ENCODE measurements at places on chromosomes 16 and 17.

- DNase-seq, result no peak
Observed at GRCh38 chr16:1534021-1535020, 855 bp downstream of the TMEM204 start.

GRCh38 chr17:58504826-58505351, 9.5 kb downstream of the MTMR4 start:
- DNase-seq, result no peak

DNA sequence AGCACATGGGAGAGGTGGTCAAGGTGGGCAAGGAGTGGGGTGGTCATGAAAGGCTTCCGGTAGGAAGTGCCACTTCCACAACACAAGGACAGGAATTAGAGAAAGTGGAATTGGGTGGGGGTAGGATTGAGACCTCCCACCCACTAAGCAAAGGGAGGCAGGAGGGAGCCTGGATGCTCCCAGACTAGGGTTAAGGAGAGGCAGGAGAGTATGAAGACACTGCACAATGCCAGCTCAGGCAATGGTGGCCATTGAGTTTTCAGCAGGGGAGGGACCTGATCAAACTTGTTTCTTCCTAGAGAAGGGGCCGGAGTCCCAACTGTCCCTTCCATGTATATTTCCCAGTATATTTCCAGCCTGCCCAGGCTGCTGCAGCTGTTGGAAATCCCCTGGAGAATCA, 3.1 kb upstream of the RAB11FIP4 start:
- DNase-seq, result no peak

DNA sequence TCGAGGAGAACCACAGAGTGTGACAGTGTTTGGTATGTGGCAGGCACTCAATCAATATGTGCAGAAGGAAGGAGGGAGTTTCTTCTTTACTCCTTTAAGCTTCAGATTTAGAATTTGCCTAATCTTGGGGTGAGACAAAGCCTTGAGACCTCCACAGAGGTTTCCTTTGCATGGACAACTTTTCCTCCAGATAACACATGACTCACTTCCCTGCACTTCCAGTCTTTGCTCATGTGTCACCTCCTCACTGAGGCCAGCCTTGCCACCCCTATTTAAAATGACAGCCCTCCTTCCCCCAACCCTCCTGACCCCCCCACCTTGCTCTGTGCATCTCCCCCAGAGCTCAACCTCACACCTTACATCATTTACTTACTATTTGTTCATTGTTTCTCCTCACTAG, 17.4 kb upstream of the NOS2 start:
- no peak for DNase-seq

- no peak for DNase-seq
Observed at GRCh38 chr16:66001432-66001831, 365.1 kb upstream of the CDH5 start.

DNA sequence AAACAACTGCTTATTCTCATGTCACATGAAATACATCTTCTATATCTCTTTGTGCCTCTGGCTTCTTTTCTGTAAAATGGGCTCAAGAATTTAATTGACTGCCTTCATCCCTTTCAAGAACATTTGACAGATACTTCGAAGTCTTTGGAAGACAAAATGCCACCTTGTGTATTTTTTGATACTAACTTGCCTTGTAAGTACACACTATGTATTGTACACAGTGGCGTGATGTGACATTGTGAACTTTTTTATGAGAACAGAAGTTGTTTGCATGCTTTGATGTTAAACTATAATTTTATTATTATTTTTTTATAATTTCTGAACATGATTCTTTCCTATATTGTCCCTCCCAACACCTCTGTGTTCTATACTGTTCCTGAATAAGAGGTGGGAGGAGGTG, 73.7 kb downstream of the MAP2K4 start:
- DNase-seq, result no peak

GRCh38 chr16:11868412-11868980, 17.2 kb upstream of the RSL1D1 start:
- DNase-seq, result no peak

- no peak for DNase-seq
Observed at GRCh38 chr16:3084969-3085670, 14.0 kb downstream of the ZSCAN10 start.

DNA sequence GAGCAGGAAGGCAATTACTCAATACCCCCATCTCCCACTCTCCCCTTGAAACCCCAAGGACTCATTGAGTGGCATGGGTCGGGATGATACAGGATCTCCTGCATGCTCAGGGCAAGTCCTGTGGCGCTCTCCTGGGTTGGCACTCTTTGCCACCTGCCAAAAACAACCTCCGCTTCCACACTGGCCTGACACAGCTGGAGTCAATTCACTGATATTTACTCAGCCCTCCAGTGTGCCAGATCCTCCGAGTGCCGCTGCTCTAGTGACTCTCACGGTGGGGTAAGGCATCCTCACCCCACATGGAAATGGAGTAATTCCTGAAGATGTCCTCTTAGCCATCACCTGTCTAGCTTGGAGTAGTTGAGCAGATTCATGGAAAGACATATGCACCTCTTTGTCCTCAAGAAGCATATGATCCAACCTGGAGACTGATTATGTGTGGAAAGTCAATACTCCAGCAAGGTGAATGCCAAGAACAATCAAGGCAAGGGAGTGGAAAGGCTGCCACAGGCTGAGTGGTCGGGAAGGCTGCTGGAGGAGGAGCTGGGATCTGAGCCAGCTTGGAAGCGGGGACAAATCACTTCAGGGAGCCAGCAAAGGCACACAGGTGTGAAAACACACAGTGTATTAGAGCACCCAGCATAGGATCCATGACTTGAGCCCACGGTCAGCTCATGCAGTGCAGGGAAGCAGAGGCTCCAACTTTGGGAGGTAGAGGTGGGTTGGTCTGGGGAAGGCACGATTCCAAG, 12.6 kb upstream of the GOSR2 start:
- DNase-seq, result no peak

DNA sequence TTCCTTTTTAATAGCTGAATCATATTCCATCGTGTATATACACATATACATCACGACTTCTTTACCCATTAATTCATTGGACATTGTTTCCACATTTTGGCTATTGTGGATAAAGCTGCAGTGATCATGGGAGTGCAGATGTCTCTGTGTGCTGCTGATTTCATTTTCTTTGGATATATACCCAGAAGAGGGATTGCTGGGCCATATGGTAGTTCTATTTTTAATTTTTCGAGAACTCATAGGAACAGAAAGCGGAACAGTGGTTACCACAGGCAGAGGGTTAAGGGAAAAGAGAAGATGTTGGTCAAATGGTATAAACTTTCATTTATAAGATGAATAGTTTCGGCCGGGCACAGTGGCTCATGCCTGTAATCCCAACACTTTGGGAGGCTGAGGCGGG, 187.4 kb upstream of the MYOCD start:
- DNase-seq, result no peak

DNA sequence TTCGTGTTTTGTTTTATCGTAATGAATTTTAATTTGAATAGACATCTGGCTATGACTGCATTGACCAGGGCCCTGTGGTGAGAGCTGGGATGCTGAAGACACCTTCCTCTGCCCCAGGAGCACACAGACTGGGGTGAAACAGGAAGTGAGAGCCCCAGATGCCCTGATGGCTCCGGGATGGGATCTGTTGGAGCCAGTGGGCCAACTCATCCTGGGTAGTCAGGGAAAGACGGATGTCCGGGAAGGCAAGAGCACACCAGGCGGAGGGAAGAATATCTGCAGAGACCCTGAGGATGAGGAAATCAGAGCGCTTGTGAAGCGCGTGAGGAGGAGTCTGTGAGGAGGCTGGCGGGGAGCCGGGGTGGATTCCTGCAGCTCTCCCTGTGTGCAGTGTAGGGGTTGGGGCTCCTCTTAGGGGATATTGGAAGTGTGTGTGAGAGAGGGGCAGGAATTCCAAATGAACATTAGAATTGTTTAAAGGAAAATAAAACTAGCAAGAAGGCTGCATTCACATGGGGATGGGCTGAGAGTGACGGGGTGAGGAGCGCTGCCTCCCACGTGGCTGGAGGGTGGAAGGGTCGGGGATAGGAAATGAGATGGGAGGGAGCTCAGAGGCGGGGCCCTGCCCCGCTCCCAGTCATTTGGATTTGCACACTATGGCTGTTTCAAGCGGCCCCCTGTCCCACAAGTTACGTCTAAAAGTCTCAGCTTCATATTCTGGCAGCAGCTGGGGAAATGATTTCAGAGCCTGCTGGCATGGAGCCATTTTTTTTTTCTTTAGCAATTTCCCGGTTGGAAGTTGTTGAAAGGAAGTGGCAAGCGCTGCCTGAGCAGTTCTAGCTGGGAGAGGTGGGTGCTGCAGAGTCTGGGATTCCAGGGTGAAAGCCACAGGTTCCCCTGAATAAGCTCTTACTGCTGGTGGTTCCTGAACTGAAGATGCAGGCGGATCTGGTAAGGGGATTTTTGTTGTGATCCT, 71.2 kb upstream of the LGALS9 start:
- no peak for DNase-seq

All from esophagus squamous epithelium (tissue), 5 donors.